Sciatic nerve (tissue), 2 donors: ENCODE measurements at places on chromosomes 7 and 10. TPM values are rescaled to one million over a fixed set of nuclear protein-coding genes. Genes with fewer than 3 reads are reported as not detected.

The CRYGN gene
- 3.9 TPM for total RNA-seq

The STK31 gene
- 1.8 TPM for total RNA-seq

The CCDC3 gene
- 114 TPM for total RNA-seq

The NEURL1 gene
- total RNA-seq, result 0.36 TPM

The ANKRD61 gene
- 0.27 TPM for total RNA-seq

The MUC12 gene
- not detected for total RNA-seq

The MAD1L1 gene
- 42.1 TPM for total RNA-seq

The ASB10 gene
- not detected for total RNA-seq

The PIK3AP1 gene
- 13.8 TPM for total RNA-seq

The SFTPA1 gene
- 6.3 TPM for total RNA-seq

The PPP1R17 gene
- total RNA-seq, result not detected

GRCh38 chr7:2737771-2738540, 50.0 kb downstream of the AMZ1 start:
- peak; percentile 64 for DNase-seq

DNA sequence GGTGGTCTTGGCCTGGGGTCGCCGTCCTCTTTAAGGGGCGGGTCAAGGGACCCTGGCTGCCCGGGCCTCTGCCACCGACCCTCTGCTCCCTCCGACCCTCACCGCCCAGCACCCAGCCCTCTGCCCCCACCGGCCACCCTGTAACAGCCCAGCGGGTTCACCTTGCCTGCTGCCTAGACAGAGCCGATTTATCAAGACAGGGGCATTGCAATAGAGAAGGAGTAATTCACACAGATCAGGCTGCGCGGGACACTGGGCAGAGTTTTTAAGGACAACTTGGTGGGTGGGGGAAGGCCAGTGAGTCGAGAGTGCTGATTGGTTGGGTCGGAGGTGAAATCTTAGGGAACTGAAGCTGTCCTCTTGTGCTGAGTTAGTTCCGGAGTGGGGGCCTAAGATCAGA, 779 bp upstream of the ADCK2 start:
- DNase-seq, result peak; percentile 54

GRCh38 chr10:5888351-5888750, 1.3 kb downstream of the ANKRD16 start:
- no peak for DNase-seq

DNA sequence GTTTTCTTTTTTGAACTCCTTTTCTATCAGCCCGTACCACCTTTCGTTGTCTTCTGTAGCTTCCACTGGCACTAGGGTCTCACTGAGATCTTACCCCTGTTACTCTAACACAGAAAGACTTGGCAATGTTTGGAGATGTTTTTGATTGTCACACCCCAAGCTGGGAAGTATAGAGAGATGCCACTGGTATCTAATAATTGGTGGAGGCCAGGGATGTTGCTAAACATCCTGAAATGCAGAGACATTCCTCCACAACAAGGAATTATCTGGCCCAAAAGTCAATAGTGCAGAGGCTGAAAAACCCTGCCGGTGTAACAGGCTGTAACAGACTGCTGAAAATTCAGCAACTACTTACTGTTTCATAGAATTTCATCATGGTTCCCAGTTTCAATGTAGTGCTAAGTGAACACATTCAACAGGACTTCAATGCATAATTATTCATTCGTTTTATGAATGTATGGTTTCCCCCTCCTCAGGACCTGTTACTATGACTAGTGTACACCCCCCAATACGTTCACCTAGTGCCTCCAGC, 115.9 kb downstream of the TRIM24 start:
- no peak for DNase-seq

GRCh38 chr7:8423057-8423456, 10.4 kb upstream of the NXPH1 start:
- no peak for DNase-seq

- DNase-seq, result no peak
Observed at GRCh38 chr7:151505433-151505832, 14.3 kb downstream of the RHEB start.

DNA sequence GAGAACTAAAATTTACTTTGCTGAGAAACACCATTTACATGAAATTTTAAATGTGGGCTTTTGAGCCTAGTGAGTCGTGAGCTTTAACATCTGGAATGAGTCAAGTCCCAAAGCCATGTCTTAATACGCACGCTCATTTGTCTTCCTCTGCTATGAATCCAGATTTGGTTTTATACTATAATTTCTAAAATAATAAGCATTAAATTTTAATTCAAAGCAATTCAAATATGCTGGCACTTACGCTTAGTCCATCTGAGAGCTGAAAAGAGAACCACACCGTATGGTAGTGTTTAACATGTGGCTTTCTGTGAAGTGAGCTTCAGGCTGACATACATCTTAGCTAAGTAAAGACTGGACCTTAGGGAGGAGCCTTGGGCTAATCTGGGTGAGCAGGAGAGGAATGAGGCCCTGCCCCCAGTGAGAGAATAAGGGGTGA, 52.2 kb downstream of the CUBN start:
- no peak for DNase-seq

DNA sequence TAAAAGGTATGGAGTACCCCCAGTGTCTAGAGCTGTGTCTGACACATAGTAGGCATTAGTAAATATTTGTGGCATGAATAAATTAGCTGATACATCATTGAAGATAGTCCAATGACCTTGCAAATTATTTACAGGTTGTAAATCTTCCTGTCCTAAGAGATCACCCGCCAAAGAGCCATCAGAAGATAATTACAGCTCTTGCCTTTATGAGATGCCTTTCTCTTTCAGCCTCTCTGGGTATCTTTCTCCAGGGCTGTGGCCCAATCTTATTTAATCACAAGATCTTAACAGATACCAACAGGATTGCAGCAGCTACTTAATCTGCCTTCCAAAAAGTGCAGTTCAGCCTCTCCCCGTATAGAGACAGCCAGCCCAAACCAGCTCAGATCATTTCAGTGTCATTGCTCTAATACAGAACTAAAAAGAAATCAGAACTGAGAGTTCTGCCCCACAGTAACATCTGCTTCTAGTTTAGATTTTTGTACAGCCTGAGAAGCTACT, 41.5 kb downstream of the MYOF start:
- DNase-seq, result no peak

DNA sequence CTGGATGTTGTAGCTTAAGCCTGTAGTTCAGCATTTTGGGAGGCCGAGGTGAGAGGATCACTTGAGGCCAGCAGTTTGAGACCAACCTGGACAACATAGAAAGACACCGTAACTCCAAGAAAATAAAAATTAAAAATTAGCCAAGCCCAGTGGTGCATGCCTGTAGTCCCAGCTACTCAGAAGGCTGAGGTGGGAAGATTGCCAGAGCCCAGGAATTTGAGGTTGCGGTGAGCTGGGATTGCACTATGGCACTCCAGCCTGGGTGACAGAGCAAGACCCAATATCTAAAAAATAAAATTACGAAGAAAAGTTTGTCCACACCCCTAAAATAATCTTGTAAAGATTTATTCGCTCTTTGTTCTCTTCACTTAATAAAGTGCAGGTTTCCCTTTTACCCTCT, 951.0 kb downstream of the TYW1 start:
- DNase-seq, result no peak

DNA sequence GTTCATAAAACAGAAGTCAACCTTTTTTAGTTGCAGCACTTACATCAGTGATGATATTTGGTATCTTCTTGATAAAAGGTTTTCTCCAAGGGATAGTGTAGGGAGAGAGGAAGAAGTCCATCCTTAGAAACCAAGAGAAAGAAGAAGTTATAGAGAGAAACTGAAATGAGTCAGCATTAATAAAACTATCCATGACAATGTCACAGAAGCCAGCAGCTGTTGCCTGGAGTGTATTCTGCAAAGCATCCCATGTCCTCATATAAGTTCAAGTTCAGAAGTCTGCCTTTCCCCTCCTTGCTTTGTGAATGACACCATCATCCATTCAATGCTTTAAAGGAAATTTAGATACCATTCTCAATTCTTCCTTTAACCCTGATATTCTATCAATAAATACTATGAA, 14.4 kb upstream of the COL1A2 start:
- no peak for DNase-seq

DNA sequence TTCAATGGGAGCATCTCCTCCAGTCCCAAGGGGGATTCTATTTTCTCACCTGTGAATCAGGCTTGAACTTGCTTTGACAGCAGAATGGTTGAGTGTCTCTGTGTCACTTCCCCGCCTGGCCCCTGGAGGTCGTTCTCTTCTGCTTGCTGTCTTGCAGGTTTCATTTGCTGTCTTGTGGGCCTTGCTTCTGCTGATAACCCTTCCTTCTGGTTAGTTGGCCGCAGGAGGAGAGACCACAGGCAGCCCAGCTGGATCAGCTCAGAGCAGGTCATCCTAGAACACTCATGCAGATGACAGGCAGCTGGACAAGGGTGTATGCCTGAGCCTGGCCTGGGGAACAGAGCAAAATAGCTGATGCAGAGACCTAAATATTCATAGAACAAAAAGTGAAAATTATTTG, 344.2 kb upstream of the ADARB2 start:
- DNase-seq, result no peak

GRCh38 chr7:111718886-111719285, 156.6 kb upstream of the IMMP2L start:
- DNase-seq, result no peak

DNA sequence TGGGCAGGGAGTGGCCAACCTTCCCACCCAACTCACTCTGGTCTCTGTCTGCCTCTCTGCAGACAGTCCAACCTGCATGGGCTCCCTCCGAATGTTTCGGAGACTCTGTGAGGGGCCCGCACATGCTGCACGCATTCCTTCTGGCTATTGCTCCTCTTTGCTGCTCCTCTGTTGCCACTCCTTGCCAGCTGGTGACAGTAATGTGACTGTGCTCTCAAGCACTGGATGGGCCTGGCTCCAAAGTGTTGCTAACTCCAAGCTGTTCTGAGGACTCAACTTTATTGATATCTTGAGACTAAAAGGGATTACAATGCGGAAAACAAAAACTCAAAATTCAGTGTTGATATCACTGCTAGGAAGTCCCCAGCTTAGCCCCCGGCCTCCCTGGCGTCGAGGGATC, 105.4 kb upstream of the KIF5B start:
- no peak for DNase-seq

- DNase-seq, result no peak
Observed at GRCh38 chr7:1716263-1717094, 46.4 kb downstream of the ELFN1 start.

DNA sequence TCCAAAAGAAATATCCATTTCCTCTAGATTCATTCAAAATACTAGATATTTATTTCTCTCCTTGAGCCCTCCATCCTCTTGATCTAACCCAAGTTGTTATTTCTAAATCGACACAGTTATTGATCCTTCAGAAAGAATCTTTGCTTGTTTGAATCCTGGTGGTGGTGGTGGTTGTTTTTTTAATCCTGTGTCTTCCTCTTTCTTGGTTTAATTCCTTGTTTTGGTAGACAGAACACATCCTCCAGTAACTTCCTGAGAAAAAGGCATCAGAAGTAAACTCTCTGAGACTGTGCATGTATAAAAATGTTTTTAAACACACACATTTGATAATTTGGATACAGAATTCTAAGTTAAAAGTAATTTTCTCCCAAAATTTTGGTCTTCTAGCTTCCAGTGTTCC, 49.9 kb downstream of the SIRT1 start:
- no peak for DNase-seq

GRCh38 chr7:39260279-39260844, 282.7 kb downstream of the POU6F2 start:
- DNase-seq, result no peak

GRCh38 chr7:42984137-42984536, 52.0 kb downstream of the MRPL32 start:
- DNase-seq, result no peak

DNA sequence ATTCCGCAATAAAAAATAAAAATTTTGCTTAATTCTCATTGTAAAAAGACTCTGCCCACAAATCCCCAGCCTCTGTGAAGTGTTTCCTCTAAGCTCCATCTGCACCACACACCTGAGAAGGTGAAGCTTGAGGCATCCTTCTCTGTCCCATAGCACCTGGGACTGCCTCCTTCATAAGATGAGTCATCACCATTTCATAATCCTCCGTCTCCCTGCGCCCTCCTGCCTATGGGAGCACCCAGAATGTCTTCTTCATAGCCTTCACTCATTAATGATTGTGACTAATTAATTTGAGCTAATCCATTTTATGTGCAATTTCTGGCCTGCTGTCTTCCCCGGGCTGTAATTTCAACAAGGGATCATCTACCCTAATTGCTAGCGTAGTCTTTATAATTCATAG, 90.3 kb downstream of the WDR11 start:
- DNase-seq, result no peak

DNA sequence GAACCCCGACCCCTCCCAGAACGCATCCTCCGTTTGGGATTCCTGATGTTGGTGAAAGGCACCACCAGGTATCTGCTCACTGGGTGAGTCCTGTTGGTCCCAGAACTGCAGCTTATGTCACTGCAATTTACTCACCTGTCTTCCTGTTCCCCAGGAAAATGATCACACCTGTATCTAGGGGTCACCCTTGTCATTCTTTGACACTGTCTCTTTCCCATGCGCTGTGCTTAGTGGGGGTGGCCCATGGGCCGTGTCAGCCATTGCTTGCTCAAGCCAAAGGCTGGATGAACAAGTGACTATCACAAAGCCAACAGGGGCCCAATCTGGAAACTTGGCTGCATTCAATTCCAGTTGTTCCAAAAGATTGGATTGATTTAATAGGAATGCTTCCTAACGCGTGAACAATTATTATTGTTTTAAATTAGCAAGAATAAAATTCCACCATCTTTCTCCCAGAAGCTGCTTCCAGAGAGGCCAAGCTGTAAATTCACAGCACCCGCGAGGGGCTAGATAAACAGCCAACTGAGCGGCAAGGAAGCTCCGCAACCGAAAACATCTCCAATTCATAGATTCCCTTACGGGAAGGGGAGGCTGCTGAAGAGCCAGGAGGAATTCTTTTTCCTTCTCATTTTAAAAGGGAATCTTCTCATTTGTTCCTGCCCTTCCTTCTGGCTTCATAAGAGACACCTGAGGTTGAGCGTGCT, 134.8 kb upstream of the ZMIZ1 start:
- DNase-seq, result no peak

DNA sequence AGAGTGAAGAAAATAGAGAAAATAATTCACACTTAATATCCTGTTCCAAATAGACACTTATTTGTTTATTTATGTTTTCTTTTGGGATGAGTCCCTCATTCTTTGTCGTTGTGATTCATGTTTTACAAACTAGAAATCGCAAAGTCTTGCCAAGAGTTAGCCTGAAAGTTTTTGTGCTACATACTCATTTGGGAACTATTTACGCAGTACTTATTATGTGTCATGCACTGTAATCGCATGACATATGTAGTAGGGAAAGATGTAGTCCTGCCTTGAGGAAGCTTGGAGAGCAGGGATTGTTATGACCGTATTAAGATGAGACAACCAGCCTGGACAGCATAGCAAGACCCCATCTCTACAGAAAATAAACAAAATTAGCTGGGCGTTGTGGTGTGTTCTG, 189.3 kb downstream of the ABCA13 start:
- DNase-seq, result no peak

DNA sequence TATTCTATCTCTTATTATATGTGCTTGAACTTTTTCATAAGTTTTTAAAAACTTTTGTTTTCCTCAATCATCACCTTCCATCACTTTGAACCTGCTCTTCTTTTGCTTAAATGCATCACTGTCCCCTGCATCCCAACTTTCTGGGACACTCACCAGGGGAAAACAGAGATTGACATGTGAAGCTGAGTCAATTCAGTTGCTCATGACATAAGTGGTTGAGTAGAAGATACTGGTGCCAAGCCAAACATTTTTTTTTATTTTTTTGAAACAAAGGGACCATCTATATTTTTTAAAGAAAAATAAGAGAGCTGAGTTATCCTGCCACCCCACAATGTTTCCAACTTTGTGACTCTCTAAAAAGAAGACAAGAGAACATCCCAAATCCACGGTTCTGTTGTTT, 61.8 kb upstream of the AHR start:
- DNase-seq, result no peak
